ENCODE measurements at places on chromosomes 2 and 18. TPM values are rescaled to one million over a fixed set of nuclear protein-coding genes. Genes with fewer than 3 reads are reported as not detected.

DNA sequence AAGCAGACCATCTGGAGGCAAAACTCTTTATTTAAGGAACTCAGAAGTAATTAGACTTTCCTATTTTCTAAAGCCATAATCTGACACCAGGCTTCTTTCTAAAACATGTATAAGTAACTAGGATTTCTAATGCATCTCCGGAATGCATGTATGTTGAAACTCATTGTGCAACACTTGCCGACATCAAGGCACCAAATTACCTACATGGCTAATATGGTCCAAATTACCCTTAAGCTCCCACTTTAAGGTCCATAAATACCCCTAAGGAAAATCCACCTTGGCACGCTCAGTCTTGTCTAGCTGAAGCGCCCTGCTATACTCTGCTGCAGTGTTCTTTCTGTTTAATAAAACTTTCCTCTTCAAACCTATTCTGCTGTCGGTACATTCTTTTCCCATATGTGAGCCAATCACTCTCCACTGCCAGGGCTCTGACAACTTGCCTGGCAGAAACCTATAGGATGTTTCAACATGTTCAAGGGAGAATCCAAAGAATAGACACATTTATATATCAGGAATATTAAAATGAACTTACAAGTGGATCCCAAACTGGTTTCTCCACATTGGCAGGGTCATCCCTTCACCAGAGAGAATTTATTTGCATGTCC, 171.9 kb downstream of the GALNT1 start:
- no peak overlapping the region for H3K27ac ChIP-seq
- H3K4me3 ChIP-seq = no peak overlapping the region
- no peaks in the 10 kb centered on the region for H3K4me1 ChIP-seq

GRCh38 chr2:45647986-45648520, 3.4 kb upstream of the PRKCE start:
- H3K4me3 ChIP-seq = no peak overlapping the region
- H3K4me1 ChIP-seq = no peaks in the 10 kb centered on the region
- peak; percentile 59 for DNase-seq
- peak overlapping the region; percentile 36 for H3K27ac ChIP-seq

GRCh38 chr2:107712857-107713256, 113.8 kb upstream of the RGPD4 start:
- no peaks in the 10 kb centered on the region for H3K4me1 ChIP-seq
- no peaks in the 10 kb centered on the region for H3K27me3 ChIP-seq
- H3K36me3 ChIP-seq = no peaks in the 10 kb centered on the region
- peak; percentile 35 for DNase-seq

- peak overlapping the region; percentile 48 for H3K27ac ChIP-seq
- DNase-seq = peak; percentile 11
- H3K27me3 ChIP-seq = no peaks in the 10 kb centered on the region
- H3K36me3 ChIP-seq = no peaks in the 10 kb centered on the region
- H3K4me1 ChIP-seq = no peaks in the 10 kb centered on the region
Observed at GRCh38 chr2:22056621-22057132, 932.9 kb downstream of the TDRD15 start.

DNA sequence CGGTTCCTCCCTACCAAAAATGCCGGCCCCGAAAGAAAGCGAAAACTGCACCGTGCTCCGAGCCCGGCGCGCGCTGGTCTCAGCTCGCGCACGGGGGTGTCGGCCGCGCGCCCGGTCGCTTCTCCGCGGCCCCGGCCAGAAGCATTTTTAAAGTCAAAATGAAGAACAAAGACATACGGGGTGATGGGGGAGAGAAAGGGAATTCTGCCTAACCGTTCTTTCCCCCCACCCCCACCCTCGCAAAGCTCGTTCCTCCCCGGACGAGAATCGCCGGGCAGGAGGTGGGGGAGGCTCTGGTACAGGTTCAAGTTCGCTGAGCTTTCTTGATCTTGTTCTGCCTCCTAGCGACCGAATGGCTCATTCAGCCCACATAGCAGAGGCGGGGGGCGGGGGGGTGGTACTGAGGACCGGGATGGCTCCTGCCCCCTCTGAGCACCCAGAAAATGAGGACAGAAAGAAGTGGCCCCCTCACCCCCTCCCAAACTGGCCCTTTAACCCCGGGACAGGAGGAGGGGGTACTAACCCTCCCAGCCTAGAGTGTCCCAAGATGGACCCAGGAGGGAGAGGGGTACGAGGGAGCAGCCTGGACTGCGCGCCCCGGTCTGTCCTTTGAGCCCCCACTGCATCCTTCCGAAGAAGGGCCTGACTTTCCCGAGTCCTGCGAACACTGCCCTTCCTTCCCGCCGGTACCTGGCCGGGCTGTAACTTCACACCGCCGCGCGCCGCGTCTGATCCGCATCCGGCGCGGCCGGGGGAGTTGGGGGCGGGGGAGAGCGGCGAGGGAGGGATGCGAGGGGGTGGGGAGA, 3.1 kb downstream of the BCL11A start:
- DNase-seq = peak; percentile 96
- peaks cover 10% of the 10 kb centered on the region for H3K27me3 ChIP-seq
- H3K4me3 ChIP-seq = peak overlapping the region; percentile 62
- H3K4me1 ChIP-seq = peaks cover 4% of the 10 kb centered on the region
- H3K27ac ChIP-seq = peak overlapping the region; percentile 34

DNA sequence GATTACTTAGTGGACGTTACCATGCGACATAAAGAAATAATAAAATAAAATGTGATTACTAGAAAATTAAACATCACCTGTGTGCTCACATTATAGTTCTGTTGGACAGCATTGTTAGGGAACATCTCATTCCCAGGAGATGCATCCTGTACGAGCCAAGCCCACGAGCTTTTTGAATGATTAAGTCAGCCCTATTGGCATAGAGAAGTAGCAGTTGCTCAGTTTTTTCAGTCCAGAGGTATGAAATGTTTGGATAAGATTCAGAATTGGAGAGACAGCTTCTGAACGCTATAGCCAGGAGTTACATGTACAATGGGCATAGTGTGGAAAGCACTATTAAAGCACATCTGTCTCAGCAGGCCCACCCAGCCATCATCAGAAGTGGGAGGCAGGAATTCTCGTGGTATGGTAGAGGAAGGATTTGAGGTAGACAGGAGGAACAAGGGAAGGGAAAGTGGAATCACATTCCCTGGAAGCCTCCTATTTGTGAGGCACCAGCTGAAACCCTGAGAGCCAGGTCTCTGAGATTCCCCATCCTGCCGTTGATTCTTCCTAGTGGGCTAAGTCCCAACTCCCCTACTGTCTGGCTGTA, 8.6 kb downstream of the SPATS2L start:
- no peak overlapping the region for H3K27ac ChIP-seq
- no peak overlapping the region for H3K4me3 ChIP-seq
- H3K27me3 ChIP-seq = no peaks in the 10 kb centered on the region
- DNase-seq = no peak

- H3K27ac ChIP-seq = peak overlapping the region; percentile 51
- H3K36me3 ChIP-seq = no peaks in the 10 kb centered on the region
- no peaks in the 10 kb centered on the region for H3K27me3 ChIP-seq
- no peak for DNase-seq
- H3K4me1 ChIP-seq = peaks cover 17% of the 10 kb centered on the region
Observed at GRCh38 chr2:113888641-113889470, 1.0 kb upstream of the ACTR3 start.

DNA sequence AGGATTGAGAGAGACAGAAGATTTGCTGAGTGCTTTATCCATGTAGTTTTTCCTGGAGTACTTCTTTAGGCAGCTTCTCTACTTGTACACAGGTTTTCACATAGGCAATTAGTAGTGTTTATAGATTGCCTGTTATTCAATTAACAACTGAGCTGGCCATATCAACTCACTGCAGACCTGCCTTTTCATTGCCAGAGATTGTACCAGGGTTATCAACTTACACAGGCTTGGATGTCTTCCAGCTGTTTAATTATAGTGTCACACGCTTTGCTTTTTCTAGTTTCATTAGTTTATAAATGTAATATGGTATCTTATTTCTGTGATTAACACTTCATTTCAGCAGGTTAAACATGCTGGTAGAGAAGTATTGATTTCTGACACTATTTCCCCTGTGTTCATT, 125.9 kb downstream of the GPD2 start:
- peaks cover 2% of the 10 kb centered on the region for H3K36me3 ChIP-seq
- no peak overlapping the region for H3K4me3 ChIP-seq
- H3K4me1 ChIP-seq = no peaks in the 10 kb centered on the region
- H3K27ac ChIP-seq = peak overlapping the region; percentile 20
- no peaks in the 10 kb centered on the region for H3K27me3 ChIP-seq

DNA sequence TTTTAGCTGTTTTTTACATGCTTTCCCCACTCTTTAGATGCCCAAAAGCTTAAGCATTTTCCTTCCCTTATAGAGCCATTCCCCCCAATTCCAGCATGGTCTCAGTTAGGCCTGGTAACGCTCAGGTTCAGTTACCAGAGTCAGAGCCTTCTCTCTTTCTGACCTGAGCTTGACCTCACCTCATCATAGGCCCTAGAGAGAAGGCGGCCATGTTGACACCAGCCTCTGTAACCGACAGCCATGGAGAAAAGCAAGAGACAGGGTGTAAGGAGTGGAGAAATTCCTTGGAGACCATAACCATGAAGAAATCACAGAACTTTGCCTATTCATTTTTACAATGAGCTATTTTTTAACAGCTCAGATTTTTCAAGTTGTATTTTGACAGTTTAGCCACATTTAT, 99.4 kb downstream of the RTN4 start:
- no peak overlapping the region for H3K4me3 ChIP-seq
- no peak overlapping the region for H3K27ac ChIP-seq
- peaks cover 3% of the 10 kb centered on the region for H3K36me3 ChIP-seq
- H3K4me1 ChIP-seq = no peaks in the 10 kb centered on the region
- no peaks in the 10 kb centered on the region for H3K27me3 ChIP-seq
- no peak for DNase-seq

Gene CERKL
- 1.1 TPM for polyA plus RNA-seq

DNA sequence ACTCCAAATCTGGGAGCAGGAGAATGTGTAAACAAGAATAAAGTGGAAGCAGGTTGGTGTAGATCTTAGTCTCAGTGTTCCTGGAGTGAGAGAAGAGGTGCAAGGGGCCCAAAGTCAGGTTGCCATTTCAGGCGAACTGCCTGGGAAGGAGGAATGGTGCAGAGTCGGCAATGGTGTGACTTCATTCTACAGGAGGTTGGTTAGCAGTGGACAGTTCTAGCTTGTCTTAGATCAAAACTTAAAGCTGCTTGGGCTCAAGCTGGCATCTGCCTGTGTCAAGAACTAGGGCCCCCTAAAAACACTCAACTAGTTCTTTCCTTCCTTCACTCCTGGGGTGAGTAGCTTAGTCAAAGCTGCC, 3.5 kb downstream of the STK16 start:
- H3K36me3 ChIP-seq = peaks cover 2% of the 10 kb centered on the region
- peak overlapping the region; percentile 88 for H3K27ac ChIP-seq
- peaks cover 14% of the 10 kb centered on the region for H3K27me3 ChIP-seq
- H3K4me3 ChIP-seq = peak overlapping the region; percentile 18

Gene GORASP2
- polyA plus RNA-seq = 67.2 TPM

Gene COL3A1
- polyA plus RNA-seq = 105 TPM
